ENCODE measurements at places on chromosomes 1 and 21.

DNA sequence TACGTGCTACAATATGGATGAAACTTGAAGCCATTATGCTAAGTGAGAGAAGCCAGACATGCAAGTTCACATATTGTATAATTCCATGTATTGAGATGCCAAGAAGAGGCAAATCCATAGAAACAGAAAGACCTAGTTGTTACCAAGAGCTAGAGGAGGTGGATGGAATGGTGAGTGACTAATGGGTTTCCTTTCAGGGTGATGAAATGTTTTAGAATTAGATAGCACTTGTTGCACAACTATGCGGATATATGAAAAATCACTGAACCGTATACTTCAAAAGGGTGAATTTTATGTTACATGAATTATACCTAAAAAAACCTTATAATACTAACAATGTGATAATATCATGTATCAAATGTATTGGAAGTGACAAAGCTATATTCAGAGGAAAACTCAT lies 18.1 kb downstream of the EPHA10 start:
- no peak for DNase-seq

GRCh38 chr1:203201516-203202205 lies 15.2 kb upstream of the CHI3L1 start:
- DNase-seq, result no peak

GRCh38 chr1:108075055-108075454 lies 110.1 kb upstream of the VAV3 start:
- no peak for DNase-seq

DNA sequence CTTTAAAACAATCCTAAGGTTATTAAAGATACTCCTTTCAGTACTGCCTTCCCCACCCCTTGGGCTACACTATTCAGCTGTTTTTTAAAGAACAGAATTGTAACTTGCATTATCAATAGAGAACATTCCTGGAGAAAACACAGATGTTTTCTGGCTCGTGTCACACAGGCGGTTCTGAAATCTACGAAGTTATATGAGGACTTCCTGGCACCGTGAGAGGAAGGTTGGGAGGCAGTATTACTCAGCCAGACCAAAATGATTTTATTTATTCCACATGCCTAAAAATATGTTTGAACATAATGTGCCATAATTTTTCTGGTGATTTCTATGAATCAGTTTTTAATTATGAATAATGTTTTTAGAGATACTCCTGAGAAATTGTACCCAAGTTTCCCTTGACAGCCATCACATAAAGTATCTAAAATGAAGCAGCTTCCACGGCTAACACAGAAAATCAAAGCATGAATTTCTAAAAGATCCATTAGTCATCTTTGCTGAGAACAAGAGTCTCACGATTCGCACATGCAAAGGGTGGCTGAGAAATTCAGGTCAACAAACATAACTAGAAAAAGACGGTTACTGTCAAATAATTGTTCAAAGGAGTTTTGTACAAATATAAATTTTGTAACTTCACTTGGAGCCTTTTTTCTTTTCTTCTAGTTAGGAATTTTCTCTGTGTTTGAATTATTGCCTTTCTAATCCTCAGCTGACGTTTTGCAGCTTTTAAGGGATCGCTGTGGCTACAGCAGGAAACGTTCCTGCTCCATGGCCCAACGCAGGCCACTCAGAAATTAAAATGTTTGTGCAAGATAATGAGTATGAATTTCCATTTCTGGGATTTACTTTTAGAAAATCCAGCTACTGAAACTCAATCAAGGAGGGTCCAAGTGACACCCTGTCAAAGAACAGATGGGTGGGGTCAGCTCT lies 8.0 kb upstream of the SIM2 start:
- no peak for DNase-seq

DNA sequence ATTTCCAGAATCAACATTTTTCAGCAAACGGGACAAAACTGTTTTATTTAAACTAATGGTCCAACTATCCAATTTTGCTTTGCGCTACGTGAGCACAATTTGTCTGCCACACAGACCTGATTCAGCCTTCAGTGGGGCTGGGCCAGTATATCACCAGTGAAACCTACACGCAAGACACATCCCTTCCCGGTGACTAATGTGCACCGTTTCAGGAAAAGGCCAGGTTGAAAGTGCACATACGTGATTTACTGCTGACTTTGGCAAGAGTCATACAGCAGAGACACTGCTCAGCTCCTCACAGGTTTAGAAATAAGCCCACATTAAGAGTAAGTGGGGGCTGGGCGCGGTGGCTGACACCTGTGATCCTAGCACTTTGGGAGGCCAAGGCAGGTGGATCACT lies 5.1 kb upstream of the TMEM51 start:
- no peak for DNase-seq
